AG09319 (cell line): ENCODE measurements at places on chromosomes 5 and 9.

GRCh38 chr5:88377705-88378656 is 109.3 kb upstream of the TMEM161B start:
- DNase-seq, result no peak

DNA sequence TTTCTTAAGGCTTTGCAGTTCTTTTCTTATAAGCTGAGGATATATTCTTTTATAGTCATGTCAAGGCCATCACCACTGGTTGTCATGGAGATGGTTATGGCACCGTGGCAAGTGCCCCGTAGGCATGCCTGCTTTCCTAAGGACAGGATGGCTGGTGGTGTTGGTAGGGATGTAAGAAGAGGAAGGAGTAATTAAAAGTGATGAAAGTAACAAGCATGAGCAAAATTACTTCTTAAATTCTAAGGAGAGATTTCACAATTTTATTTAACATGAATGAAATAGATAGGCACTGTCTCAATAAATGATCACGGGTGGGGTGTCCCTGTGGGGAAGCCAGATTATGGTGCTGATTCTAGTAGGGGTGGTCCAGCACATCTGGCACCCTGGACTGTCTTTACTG is 290.2 kb upstream of the KLF4 start:
- DNase-seq, result no peak

GRCh38 chr5:154783774-154784460 is 28.7 kb downstream of the LARP1 start:
- DNase-seq, result no peak

DNA sequence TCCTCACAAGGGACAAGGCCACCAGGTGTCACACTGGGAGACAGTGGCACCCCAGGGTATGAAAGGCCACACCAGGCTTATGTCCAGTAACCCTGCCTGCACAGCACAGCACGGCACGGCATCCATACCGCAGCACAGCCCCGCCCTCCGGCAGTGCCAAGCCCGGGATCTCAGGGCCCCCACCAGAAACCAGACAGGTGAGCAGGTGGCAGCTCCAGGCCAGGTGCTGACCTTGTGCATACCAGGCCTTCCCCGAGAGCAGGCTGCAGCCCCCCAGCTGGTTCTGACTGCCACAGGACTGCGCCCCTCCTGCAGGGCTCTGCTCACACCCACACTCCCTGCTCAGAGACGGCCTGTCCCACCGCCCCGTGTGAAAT is 56.5 kb downstream of the ADAMTS2 start:
- no peak for DNase-seq

DNA sequence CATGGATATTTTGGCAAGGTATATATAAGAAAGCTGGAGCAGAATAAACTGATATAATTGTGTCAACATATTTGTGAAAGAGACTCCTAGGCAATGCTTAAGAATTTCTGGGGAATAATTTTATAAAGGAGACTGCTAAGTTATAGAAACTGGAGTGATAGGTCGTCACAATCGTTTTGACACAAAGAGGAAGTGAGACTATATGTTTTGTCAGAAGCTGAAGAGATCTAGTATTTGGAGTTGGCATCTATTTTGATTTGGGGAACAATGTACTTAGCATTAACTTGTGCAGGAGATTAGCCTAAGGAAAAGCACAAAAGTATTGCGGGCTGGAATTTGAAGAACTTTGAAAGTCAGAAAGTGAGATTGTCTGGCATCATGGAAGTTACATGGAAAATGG is 582.5 kb downstream of the TAF11L14 start:
- DNase-seq, result no peak

DNA sequence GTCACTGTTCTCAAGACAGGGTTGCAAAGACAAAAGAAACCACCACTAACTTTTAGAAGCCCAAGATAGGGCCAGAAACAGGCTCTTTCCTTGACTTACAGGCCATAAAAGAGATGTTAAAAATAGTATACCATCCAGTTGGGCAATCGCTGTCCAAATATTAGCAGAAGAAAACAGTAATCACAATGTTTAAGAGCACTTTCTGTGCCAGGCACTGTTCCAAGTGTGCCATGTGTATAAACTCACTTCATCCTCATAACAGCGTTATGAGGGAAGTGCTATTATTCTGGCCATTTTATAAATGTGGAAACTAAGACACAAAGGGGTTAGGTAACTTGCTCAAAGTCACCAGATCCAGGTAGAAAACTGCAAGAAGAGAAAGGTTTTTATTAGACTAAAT is 111.7 kb downstream of the KCNN2 start:
- no peak for DNase-seq

DNA sequence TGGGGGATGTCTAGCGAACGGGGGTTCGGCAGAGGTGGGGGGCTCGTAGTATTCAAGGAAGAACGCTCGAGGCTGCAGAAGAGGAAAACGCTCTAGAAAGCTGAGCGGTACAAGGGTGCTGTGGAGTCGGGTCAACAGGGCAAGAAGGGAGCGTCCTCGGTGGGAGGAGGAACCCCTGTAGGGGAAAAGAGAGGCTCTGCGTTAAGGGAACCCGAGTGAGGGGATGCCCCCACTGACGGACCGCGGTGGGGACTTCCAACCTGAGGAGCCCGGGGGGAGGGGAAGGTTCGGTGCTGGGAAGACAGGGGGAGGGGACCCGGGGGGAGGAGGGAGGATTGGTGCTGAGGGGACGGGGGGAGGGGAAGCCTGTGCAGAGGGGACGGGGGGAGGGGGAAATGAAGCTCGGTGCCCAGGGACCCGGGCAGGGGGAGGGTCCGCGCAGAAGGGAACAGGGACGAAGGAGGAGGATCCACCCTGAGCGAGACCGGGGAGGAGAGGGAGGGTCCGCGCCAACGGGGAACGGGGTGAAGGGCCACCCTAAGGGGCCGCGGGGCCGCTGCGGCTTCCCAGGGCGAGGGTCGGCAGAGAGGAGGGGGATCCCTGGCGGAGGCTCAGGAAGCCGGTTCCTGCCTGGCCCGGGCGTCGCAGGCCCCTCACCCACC is 621 bp downstream of the NR6A1 start:
- no peak for DNase-seq

GRCh38 chr9:114518599-114519022 is 13.3 kb upstream of the WHRN start:
- no peak for DNase-seq

DNA sequence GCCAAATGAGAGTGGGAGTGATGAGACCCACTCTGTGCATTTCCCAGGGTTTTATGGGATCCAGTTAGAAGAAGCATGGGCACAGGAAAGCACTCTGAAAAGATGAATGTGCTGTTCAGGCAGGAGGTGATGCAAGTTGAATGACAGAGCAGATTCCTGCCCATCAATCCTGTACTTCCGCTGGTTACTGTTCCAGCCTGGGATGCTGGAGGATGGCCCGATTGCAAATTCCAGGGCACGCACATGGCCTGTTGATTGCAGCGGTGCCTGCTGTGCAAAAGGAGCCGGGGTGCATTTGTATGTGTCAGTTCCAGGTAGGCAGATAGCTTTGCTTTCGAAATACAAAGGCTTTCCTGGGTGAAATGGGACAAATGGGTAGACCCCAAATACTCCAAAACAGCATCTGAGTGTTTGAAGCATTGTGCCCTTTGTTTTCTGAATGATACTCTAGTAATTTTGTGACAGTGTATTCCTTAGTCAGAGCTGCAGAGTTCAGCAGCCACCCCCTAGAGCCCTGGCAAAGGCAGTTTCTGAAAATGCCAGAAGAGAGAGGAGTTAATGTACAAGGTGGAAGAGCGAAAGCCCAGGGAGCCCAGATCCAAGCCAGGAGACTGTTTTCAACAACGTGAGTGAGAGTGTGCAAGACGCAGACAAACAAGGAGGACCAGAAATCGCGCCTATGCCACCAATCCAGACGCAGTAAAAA is 454.2 kb upstream of the CLINT1 start:
- no peak for DNase-seq

DNA sequence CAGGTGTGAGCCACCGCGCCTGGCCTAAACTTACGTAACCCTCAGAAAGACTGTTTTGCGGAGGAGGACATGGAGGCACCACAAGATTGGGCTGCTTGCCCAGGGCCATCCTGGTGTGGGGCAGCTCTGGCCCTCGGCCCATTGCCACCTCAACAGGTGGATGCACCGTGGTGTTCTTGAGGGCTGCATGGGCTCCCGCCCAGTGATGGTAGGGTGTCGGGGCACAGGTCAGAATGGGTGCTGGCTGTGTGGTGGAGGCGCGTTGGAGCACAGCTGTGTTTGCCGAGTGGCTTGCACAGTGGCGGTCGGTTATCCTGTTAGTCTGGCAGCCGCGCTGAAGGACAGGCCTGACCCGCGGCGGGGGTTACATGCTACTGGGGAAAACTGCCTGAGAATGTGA is 196.9 kb downstream of the CACNA1B start:
- no peak for DNase-seq

GRCh38 chr9:10000669-10001068 is 612.1 kb downstream of the PTPRD start:
- no peak for DNase-seq

DNA sequence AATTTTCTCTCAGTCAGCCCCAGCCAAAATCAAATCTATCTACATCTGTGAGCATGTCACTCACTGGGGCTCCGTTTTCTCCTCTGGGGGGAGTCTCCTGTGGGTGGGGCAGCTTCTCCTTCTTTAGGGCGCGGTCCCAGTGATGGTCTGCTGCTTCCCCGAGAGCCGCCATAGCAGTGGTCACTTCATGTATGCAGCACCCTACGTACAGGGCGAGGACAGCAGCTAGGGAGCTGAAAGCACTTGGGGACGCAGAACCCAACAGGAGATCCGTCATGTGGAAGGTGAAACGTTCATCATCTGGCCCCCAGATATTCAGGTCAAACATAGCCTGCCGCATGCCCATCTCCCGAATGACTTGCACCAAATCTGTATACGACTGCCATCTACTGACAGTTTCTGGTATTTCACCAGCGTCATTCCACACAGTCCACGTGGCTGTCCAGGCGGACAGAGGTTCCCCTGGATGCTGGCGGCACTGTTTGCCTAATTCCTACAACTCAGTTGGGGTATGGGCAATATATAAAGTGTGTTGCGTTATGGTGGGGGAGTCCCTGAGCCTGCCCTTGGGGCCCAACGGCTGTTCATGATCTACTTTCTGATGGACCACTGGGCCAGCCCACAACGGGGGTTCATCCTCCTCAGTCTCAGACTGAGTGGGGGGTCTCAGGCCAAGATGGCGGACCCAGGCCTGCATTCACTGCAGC is 795.0 kb downstream of the EFNA5 start:
- no peak for DNase-seq

- DNase-seq, result no peak
Observed at GRCh38 chr9:112896131-112896530, 5.5 kb upstream of the SLC46A2 start.

- DNase-seq, result no peak
Observed at GRCh38 chr5:10507575-10508096, 56.2 kb upstream of the ANKRD33B start.

DNA sequence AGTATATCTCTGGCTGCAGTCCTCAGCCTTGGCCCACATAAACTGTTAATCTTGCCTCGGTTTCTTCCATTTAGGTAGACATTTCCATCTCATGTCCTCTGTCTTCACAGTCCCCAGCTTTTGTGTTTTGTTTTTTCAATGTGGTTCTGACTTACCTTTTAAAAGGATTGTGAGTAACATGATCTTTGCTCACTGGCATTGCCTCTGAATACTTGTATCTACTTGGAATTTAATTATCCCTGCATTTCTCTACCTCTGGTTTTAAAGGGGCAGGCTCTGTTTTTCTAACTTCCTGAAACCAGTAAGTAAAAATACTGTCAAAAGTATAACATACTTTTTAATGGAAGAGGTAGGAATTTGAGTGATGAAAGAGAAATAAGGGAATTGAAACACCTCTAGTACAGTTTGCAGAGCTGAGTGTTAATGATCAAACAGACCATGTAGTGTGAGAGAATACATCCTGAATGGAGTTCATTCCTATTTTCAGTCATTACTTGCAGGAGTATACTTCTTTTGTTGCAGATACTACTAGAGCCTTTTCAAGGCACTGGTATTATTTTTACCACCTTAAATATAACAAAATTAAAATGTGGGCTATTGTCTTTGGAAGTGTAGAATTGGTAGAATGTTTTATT is 62.6 kb downstream of the MTREX start:
- no peak for DNase-seq

DNA sequence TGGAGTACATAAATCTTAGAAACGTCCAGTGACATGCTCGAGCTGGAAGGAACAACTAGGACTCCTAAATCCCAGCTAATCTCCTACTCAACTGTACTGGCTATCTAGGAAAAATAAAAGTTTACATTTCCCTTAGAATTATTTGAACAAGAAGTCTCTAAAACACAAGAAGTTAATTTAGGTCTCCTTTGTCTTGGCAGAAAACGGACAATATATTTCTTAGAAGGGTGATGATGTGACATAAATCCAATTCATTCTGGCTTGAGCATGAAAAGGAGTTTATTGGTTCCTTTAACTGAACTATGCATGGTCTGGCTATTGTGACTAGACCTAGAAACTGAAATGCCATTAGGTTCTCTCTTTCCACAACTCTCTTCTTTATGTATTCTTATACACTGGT is 1242.2 kb upstream of the DMAC1 start:
- DNase-seq, result no peak

DNA sequence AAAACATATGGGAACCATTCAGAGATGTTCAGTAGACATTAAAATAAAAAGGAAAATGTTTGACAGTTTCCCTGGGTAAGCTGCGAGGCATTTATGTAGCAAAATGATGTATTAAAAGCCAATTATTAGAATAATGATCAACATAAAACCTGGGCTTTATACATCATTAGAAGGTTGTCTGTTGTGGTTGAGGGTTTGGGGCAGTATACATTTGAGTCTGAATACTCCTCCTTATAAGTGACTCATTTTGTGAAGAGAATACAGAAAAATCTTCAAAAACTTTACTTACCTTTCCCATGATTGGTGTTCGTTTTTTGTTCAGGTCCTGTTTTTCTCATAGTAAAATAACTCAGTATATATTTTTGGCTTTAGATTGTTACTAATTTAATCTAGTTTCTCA is 119.5 kb downstream of the ZCCHC7 start:
- no peak for DNase-seq

- no peak for DNase-seq
Observed at GRCh38 chr5:170896779-170897178, 35.0 kb downstream of the RANBP17 start.

GRCh38 chr5:172870291-172870714 is 36.3 kb downstream of the ERGIC1 start:
- DNase-seq, result no peak

DNA sequence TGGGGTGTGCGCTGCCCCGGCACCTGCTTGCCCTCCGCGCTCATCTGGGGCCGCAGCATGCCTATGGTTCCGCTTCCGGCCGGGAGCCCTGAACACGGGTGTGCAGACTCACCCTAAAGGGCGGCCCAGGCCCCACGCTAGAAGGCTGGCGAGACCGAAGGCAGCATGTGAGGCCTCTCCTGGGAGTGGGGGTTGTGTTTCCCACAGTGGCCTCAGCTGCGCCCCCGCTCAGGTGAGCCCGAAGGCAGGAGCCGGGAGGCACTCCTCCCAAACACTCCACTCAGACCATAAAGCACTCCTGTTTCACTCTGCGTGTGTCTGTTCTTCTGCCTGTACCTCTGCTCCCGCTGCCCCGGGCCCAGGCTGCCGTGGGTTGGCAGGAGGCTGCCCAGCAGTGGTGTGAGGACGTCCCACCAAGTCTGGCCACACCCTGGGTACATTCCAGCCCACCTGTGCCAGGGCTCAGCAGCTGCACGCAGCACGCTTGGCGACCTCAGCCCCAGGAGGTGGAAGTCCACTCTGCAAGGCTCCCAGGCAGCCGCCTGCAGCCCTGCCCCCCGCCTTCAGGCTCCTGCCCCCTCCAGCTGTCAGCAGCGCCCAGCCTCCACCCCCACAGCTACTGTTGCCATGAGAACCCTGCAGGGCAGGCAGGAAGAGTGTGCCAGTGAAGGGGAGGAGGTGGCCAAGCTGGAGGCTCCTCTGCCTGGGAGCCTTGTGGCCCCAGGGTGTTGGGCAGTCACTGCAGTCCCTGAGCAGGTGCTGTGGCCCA is 1.2 kb upstream of the AJM1 start:
- DNase-seq, result no peak
